ENCODE measurements at places on chromosomes 3 and 15.

GRCh38 chr3:40073310-40074007 lies 236.0 kb upstream of the EIF1B start:
- no peak for DNase-seq

DNA sequence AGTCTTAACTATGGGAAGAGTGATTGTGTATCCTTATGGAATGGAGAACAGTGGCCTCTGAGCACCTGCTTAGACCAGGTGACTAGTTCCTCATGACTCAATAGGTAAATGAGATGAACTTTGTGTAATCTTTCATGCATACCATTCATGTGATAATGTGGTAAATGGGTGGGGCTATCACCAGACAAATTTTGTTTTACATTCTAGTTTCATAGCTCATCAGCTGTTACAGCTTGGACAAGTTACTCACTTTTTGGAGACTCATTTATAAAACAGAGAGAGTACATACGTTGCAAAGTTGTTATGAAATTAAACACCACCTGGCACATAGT lies 103.7 kb upstream of the TGFBR2 start:
- DNase-seq: peak; percentile 38

DNA sequence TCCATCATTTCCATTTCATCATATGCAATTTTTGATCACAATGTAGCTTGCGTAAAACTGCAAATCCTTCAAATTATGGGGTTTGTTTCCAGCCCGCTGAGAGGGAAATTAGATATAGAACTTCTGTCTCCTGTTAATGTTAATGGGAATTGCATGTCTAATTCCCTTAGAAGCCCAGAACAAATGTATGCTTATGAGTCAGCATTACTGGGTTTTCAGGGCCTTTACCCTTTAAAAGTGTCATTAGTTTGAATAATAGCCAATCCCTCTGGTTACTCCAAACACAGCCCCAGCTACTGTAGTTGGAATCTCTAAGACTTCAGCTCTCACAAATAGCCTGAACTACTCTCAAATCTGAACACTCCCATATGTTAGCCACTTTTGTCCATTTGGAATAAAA lies 439.4 kb downstream of the C3orf38 start:
- DNase-seq: no peak

DNA sequence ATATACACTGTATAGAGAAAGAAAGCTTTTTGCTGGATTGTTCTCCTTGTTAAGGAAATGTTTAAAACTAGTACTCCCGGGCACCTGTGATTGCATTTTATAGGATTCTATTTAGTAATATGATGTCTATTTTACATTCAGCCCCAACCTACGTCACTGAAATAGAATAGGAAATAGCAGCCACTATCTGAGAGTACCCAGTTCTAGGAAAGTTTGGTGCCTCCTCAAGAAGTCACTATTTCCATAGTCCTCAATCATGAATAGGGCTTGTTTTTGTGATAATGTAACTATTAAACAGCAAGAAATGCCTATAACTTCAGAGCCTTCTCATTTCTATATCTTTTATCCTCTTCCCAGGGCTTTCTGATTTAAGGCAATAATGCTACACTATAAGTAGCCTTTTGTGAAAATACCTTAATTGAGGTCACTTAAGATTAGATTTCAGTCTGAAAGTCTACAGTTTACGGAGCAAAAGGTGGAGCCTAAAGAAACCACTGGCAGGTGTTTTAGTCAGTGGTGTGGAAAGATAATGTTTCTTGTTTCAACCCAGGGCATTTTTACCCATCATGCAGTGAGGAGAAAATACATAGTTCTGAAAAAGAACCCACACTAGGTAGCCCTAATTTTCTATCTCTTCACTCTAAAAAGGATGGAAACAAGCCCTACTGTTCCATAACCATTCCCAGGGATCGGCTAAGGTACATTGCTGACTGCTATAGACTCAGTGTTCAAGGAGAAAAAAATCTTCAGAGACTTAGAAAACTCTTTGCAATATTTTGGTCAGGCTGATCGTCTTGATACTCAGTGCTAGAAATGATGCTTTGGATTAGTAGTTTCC lies 38.7 kb downstream of the TIGIT start:
- DNase-seq: no peak

DNA sequence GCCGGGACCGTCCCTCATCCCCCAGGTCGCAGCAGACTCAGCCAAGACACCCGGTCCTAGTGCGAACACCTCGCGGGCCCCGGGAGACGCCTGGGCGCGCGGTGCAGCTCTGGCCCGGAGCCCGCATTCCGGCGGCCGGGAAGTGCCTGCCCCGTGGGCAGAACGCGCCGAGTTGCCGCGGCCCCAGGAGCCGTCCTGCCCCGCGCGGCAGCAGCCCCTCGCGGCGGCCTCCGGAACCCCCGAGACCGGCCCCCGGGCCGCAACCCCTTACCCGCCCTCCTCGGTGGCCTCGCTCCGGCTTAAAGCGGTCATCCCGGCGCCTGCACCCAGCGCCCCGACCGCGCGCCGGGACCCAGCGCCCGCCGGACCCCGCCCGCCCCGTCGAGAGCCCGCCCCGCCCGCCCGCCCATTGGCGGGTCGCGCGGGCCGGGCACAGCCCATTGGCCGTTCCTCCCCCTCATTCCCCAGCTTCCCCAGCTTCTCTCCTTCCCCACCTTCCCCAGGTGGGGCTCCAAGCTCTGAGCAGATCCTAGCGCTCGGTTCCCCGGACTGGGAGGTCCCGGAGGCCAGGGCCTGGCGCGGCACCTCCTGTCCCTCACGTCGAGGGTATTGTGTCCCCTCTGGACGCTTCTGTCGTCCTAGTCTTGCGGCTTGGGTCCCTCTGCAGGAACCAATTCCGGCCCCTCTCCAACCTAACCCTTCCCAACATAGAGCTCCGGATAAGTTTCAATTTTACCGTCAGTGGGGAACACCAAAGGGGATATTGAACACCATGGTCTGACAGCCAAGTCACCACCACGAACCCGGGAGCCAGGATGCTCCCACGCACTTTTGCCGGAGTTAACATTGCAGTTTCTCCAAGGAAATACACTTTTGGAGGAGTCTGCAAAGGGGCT lies at the start of gene GRAMD2A:
Gene GRAMD2A (minus strand): TSS at position 328 of the 896 bp plus-strand sequence.
- DNase-seq: peak; percentile 87

DNA sequence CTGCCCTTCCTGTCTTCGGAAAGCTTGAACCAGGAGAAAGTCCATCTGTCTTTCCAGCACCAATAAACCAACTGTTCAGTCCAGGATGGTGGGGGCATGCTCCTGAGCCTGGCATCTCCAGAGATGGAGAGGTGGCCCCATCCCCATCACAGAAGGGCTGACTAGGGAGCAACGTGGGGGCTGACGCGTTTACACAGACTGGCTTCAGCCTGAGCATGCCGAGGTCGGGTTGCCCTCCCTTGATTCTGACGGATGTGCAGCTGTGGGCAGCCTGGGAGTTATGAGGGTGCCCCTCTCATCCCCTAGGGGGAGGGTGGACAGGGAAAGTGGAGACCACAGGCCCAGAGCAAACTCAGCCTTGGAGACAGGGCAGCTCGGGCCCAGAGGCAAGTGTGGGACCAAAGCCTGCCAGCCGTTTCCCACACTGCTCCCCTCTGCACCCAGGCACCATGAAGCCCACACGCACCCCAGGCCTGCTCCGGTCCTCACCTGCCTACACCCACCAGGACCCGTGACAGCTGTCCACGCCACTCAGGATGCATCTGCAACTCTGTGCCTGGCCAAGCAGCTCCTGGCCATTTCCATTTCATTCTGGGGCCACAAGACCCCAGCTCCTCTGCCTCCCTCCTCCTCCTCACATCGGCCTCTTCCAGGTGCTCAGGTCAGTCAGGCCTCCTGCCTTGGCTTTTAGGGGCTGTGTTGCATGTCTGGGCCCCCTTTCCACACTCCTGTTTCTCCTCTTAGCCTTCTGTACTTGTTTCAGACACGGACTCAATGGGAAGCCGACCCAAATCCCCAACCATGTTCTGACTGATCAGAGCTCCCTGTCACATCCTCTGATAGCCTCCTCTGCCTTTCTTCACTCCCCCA lies 48.2 kb upstream of the SLC41A3 start:
- no peak for DNase-seq

- no peak for DNase-seq
These were observed 39.1 kb downstream of the HCN4 start for GRCh38 chr15:73329501-73330200.

Data from AG20443 (cell line).